ENCODE measurements at places on chromosomes 2 and 18. TPM values are rescaled to one million over a fixed set of nuclear protein-coding genes. Genes with fewer than 3 reads are reported as not detected.

GRCh38 chr2:71939588-71940535, 207.8 kb downstream of the CYP26B1 start:
- peak; percentile 82 for DNase-seq

GRCh38 chr2:162678551-162678950, 160.0 kb downstream of the KCNH7 start:
- DNase-seq: no peak

- no peak for DNase-seq
Measured at GRCh38 chr2:68483011-68483410, 15.6 kb downstream of the APLF start.

DNA sequence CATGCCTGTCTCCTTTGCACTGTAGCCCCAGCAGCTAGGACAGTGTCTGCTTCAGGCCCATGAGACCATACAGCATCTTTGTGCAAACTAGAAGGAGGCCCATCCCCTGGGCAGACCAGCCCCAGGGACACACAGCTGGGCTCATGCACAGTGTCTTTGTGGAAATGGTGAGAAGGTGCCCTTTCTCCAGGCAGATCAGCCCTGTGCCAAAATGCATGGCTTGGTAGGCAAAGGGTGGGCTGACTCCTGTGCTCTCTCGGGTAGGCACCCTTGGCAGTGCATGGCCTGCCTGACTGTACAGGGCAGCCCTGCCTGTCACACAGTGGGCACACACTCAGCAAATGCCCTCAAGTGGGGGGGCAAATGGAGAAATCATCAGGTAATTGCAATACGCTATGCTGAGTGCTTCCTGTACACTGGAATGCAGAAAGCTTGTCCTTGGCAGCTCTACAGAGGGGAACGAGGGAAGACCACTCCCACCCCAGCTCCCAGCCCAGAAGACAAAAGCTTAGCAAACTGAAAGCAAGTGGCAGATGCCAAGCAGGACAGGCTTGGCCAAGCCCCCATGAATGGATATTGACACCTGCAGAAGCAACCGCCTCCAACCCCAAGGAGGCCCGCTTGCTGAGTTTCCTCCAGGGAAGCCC, 21.6 kb downstream of the TNS1 start:
- no peak for DNase-seq

DNA sequence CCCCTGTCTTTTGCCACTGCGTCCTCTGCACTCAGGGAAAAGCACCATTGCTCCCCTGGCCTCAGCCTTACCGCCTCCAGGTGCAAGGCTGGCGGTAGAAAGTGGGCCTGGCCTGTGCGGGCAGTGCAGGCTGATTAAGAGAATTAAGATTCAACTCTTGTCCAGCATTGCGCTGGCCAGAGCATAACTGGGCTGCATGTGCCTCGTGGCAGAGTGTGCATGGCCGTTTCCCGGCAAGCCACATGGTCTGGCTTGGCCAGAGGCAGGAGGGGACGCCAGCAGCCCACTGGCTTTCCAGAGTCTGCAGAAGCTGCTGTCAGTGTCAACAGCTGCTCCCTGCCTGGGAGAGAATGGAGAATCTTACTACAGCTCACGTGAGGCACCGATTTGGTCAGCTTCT, 12.3 kb downstream of the NTSR2 start:
- DNase-seq: no peak

DNA sequence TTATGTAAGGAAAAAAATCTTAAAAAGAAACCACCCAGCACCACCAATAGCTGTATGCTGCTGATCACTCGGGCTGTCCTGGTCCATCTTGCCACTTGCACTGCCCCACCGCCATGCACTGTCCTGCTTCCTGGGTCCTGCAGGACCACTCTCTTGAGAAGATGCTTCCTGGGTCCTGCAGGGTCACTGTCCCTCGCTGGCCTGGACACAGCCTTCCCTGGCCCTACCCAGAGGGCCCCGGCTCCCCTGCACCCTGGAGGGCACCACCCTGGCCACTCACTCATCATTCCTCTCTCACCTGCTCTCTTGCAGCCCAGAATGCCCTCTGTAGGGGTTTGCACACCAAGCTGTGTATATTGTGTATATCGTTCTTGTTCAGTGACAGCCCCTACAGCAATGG, 2.4 kb upstream of the OTOS start:
- no peak for DNase-seq

DNA sequence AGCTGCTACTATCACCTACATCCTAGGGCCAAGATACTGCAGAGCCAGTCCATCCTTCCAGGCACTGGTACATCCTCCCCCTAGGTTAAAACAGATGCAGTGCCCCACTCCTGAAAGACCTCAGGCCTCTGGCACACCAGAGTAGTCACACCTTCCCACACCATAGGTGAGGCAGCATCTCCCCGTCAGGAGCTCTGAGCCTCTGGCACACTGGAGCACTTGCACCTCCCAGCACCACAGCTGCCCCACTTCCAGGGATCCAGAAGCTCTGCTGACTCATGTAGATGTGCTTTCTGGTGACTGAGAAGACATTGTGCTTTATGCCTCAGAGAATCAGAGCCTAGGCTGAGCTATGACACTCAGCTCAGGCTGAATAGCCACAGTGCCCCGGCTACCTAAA, 138.4 kb upstream of the COL3A1 start:
- no peak for DNase-seq

DNA sequence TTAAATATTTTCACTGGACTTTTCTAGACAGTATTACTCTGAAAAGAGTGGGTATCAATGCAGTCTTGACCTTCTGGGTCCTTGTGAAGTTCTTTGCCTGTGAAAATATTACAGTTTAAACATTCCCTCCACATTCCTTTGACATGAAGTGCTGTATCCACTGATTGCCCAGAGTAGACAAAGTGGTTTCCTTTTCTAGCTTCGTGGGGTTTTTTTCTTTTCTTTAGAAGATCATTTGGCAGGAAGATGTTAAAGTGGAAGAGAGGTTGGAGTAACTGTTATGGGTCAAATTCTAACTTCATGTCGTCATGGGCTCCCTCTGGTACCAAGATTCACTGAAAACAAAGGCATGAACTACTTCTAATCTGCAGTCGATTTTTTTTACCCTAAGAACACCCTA, 496.9 kb downstream of the EPHA4 start:
- peak; percentile 7 for DNase-seq

GRCh38 chr2:184530239-184530638, 68.1 kb upstream of the ZNF804A start:
- no peak for DNase-seq

GRCh38 chr2:184463102-184463865, 135.0 kb upstream of the ZNF804A start:
- no peak for DNase-seq

- no peak for DNase-seq
Measured at GRCh38 chr2:11681722-11682589, 12.0 kb upstream of the NTSR2 start.

G6PC2 gene
- not detected for total RNA-seq

FKBP1B gene
- total RNA-seq: 10.9 TPM

SPDYA gene
- 0.20 TPM for total RNA-seq

TRAF3IP1 gene
- total RNA-seq: 7.1 TPM

COX5B gene
- total RNA-seq: 800 TPM

CD207 gene
- total RNA-seq: not detected

MAPK4 gene
- not detected for total RNA-seq

ITGA6 gene
- 61.8 TPM for total RNA-seq

CNDP1 gene
- total RNA-seq: not detected

REG3G gene
- total RNA-seq: not detected

Measured in RPMI7951 (cell line).